ENCODE measurements at places on chromosomes 6 and 20.

DNA sequence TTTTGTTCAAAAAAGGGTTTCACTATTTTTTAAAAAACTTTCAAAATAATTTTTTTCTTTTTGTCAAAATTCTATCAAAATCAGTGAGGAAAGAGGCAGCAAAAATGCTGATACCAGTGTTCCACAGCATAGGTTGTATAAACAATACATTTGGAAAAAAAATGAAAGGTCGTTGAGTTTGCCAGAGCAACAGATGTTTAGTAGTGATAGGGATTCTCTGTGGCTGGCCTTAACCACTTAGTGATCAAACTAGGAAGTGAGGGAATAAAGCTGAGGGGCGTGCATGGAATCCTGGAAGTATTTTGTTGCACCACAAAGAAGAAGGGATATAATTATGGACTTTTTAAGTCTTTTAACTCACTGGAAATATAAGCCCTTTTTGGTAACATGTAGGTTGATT is 555.3 kb upstream of the CHD6 start:
- DNase-seq, result no peak

DNA sequence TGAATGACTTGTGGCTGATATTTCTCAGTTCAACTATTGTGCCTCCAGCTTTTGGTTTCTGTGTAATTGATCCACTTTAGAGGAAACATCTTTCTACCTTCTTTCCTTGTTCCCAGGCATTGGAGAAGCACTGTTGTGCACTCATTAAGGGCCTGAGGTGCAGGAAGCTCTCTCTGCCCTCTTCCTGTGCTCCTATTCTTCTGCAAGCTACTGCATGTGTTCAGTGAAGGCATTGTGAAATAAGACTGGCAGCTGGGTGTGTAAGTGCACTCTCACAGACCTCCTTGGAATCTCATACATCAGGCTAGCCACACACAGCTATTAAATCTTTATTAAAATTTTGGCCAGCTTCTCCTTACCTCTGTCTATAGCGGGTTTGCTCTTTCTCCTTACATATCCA is 177.8 kb downstream of the OGFRL1 start:
- DNase-seq, result no peak

DNA sequence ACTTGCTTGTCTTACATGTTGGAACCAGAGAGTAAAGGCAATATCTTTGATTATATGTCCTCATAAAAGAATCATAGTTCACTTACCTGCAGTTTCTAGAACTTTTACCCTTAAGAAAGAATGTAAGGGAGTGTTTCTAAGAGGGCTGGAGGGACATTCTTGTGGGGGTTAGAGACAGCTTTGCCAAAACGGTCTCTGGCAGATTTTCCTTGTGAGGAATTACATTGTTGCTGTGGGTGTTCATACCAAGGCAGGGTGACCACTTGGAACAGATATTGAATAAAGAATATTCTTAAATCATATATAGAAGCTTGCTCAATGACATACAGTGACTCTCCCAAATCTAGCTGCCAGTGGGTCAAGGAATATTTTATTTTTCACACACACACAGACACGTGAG is 517.6 kb upstream of the SOX4 start:
- no peak for DNase-seq

DNA sequence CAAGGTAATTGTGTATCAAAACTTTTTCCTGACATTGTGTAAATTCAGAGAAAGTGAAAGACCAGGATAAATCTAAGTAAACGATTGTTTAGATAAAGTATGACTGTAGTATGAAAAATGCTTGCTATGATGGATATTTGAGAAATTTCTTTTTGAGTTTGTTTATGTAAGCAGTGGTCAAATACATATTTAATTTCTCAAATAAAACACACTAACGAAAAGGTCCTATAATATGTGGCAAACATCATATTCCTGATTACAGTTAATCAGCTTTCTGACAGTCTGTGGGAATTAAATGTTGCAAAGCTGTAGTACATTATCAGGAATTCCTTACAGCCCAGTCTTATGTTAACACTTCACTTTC is 636.9 kb downstream of the MMUT start:
- DNase-seq, result no peak

- no peak for DNase-seq
Measured at GRCh38 chr20:62949962-62950361, 2.5 kb upstream of the SLC17A9 start.

DNA sequence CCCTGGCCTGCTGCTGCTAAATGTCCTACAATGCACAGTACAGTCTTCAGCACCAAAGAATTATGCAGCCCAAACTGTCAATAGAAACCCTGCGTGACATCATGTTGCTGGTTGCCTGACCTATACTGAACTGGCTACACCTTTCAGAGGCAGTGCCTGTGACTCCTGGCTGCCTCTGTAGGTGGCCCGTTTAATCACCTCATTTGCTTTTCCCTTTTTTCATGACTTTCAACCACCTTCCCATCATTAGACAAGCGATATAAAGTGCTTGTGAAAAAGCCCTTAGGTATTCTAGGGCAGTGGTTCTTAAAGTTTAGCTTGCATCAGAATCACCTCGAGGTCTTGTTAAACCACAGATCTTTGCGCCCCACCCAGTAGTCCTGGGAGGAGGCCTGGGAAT is 33.0 kb upstream of the RIPOR2 start:
- DNase-seq, result no peak

GRCh38 chr6:149336609-149336928 is 19.1 kb downstream of the TAB2 start:
- DNase-seq, result no peak

Data from GM12864 (cell line).